ENCODE measurements at places on chromosomes 4 and X.

DNA sequence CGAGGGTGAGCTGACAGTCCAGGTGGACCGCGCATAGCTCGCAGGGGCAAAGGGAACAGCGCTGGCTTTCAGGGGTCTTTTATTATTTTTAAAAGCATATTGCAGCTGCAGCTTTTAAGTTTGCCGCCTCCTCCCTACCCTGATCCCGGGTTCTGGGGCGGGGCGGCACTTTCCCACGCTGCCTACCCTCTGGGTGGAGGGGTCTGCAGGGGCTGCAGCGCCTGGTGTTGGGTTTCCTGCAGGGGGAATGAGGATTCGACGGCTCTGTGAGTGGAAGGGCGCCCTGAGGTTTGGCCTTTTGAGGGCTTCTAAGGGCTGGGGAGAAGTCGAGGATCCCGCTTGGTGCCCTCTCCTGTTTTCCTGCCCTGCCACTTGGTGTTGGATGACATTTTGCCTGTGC is 80.7 kb upstream of the SCML1 start:
- no peak for DNase-seq

- DNase-seq: no peak
Observed at GRCh38 chr4:24896977-24897376, 15.9 kb downstream of the CCDC149 start.

- DNase-seq: no peak
Observed at GRCh38 chr4:188403272-188403671, 264.0 kb downstream of the TRIML1 start.

DNA sequence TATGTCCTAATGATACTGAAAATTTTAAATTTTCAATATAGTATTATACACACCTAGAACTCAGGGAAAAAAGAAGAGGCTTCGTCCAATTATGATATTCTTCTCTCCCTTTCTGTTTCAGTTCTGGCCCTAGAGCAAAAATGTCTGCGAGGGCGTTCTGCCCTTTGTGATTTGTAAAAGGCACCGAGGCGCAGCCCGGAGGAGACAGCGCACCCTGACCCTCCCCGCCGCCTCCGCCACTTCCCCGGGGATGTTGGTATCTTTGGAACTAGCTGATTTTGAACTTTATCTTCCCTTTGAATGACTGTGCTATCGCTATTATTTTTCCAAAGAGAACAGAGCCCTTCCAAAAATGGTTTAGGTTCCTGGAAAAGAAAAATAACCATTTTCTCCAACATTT is 173.2 kb upstream of the FAM9B start:
- DNase-seq: no peak

DNA sequence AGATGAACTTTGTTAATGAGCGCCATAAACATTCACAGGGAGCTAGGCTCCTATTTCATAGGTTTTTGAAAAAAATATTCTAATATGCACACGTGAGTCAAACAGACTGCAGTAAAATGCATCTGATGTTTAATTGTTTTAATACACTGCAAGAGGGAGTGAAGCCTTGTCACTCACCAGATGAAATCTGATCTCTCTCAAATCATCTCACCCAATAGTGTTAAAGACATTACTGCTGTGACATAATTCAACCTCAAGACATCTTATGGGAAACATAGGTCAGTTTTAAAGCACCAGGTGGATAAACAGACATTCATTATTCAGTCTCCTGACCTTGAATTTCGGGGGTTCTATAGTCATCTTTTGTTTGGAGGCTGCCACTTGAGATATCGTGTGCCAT is 148.3 kb downstream of the MAML3 start:
- no peak for DNase-seq

- no peak for DNase-seq
Observed at GRCh38 chrX:81229229-81229628, 27.3 kb downstream of the SH3BGRL start.

DNA sequence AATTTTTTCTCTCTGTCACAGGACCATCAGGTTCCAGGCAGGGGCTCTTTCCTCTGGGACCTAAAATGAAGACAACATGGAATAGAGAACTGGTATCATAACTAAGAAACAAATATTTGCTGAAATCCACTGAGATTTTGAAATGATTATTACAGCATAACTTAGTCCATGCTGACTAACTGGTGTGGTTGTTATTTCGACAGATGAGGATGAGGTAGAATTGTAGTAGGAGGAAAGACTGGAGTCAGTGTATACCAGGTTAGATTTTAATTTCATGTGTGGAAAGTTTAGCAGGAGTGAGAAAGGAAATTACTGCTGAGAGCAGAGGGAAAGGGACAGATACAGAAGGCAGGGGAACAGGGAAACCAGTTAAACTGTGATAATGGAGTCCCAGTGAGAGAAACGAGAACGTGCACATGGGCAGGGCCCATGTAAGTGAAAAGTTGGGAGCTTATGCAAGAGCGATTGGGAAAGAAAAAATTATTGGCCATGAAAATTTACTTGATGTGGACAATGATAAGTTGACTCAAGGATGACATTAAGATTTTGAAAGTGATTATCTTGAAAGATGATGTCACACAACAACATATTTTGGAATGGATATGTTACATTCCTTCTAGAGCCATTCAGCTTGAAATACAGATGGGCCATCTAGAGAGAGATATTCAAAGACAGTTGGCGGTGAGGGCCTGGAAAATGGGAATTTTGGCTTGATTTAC is 98.7 kb upstream of the DDIT4L start:
- no peak for DNase-seq

GRCh38 chrX:3425031-3425430 is 78.6 kb upstream of the MXRA5 start:
- DNase-seq: no peak

All from GM12865 (cell line).